ENCODE measurements at places on chromosomes 5 and 9. TPM values are rescaled to one million over a fixed set of nuclear protein-coding genes. Genes with fewer than 3 reads are reported as not detected.

ZBTB34 gene
- total RNA-seq, result 2.5 TPM

ADGRD2 gene
- total RNA-seq, result 0.08 TPM

PTGES gene
- total RNA-seq, result 9.1 TPM

CDC25C gene
- total RNA-seq, result 2.7 TPM

MAPKAP1 gene
- total RNA-seq, result 57.1 TPM

WHRN gene
- total RNA-seq, result 3.4 TPM

TRAF1 gene
- 1.2 TPM for total RNA-seq

SHOC1 gene
- total RNA-seq, result 0.56 TPM

PSMD5 gene
- 45.2 TPM for total RNA-seq

SLC34A1 gene
- 0.60 TPM for total RNA-seq

PCDHA9 gene
- total RNA-seq, result 0.04 TPM

QRFP gene
- total RNA-seq, result not detected

PCDHA11 gene
- not detected for total RNA-seq

TBCA gene
- 132 TPM for total RNA-seq

LCN15 gene
- not detected for total RNA-seq
